Activated T-cell treated with anti-CD3 and anti-CD28 coated beads, Interleukin-2, amount 50 U/mL, for 72 hours (primary cell): ENCODE measurements at places on chromosomes 5 and 9. TPM values are rescaled to one million over a fixed set of nuclear protein-coding genes. Genes with fewer than 3 reads are reported as not detected.

GRCh38 chr9:14783358-14783757 is 60.8 kb upstream of the CER1 start:
- peaks cover 6% of the 10 kb centered on the region for H3K27me3 ChIP-seq
- H3K36me3 ChIP-seq: no peaks in the 10 kb centered on the region
- H3K4me3 ChIP-seq: no peak overlapping the region

DNA sequence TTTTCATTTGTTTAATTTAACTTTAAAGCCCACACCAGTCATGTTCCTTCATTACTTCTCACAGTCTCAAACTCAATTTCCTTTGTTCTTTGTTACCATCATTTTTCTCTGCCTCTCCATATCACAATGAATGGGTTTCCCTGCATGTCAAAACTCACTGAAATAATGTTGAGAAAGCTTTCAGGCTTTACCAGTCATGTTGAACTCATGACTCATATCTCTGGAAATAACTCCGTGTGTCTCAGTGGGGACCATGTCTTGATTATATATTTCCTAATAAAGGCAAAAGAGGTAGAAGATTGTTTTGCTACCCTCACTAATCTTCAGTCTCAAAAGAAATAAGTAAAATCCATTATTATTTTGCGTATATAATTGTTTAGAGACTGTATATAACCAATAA is 231.2 kb downstream of the CHSY3 start:
- no peak overlapping the region for H3K4me3 ChIP-seq
- H3K27me3 ChIP-seq: no peaks in the 10 kb centered on the region
- H3K4me1 ChIP-seq: no peaks in the 10 kb centered on the region
- no peak overlapping the region for H3K27ac ChIP-seq

- DNase-seq: no peak
- no peaks in the 10 kb centered on the region for H3K27me3 ChIP-seq
- no peak overlapping the region for H3K4me3 ChIP-seq
- no peak overlapping the region for H3K27ac ChIP-seq
- H3K36me3 ChIP-seq: no peaks in the 10 kb centered on the region
- H3K4me1 ChIP-seq: no peaks in the 10 kb centered on the region
Observed at GRCh38 chr9:83425240-83425639, 113.0 kb downstream of the FRMD3 start.

Gene CDH18
- not detected for total RNA-seq

GRCh38 chr9:98815391-98815951 is 8.0 kb downstream of the GALNT12 start:
- H3K36me3 ChIP-seq: peaks cover 11% of the 10 kb centered on the region
- no peak overlapping the region for H3K27ac ChIP-seq
- no peaks in the 10 kb centered on the region for H3K27me3 ChIP-seq

DNA sequence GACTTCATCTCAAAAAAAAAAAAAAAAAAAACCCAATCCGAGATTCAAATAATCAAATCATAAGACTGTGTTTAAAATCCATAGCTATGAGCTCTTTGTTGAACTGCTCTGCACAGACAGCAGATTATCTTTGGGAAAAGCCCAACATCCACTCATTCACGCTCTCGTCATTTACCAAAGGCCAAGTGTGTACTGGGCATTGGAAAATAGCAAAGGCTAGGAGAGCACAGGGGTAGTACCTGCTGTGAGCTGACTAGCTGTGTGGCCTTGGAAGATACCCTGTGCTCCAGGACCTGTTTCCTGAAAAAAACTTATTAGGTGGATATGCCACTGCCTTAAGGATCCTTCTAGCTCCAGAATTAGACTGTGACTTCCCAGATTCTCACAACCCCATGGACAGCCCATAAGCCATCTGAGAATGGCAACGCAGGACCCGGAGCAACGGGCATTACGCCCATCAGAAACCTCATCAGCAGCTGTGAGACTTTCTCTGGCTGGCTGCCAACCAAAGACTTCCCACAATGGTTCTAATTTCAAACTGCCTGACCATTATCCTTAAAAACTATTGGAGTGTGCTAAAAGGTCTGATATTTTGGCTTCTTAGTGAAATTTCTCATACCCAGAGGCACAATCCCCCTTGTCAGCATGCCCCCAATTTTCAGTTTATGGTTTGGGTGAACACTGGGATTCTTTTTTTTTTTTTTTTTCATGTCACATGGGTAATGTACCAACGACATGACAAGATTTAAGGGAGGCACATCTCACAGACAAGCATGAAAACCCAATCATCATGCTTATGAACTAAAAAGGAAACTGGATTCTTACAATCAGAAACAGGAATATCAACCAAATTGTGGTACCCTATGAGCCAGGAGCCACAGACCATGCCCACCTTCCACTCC is 16.8 kb downstream of the SERINC5 start:
- peak overlapping the region; percentile 86 for H3K27ac ChIP-seq
- H3K4me3 ChIP-seq: peak overlapping the region; percentile 59
- peaks cover 77% of the 10 kb centered on the region for H3K4me1 ChIP-seq
- peaks cover 17% of the 10 kb centered on the region for H3K36me3 ChIP-seq

Gene IL6ST
- 50.0 TPM for total RNA-seq

DNA sequence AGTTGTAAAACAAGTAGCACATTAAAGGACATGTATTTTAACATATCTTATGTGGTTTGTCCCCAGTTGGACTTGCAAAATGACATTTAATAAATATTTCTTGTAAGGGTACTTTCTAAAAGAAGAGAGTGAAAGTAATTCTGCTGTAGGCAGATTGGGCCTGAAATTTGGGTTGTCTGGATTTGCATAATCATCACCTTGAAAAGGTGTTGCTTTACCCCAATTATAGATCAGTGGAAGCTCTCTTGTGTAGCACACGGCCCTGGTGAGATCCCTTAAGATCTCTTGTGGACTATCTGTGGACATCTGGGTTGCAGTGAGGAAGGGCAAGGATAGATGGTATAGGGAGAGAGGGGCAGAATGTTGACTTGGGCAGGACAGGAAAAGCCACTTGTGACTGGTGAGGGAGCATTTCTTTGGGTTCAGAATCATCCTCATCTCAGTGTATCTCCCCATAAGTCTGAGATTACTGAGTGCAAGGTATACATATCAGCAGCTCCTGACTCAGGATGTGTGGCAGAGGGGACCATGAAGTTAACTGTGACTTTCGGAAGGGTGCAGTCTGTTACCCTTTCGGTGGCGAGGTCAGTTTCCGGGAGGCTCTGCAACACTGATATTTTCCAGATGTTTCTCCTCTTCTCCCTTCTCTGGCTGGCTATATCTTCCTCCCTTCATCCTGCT is 2.0 kb upstream of the TNFAIP8 start:
- H3K27ac ChIP-seq: peak overlapping the region; percentile 69
- H3K4me3 ChIP-seq: peak overlapping the region; percentile 60
- peaks cover 71% of the 10 kb centered on the region for H3K4me1 ChIP-seq
- H3K36me3 ChIP-seq: peaks cover 24% of the 10 kb centered on the region
- peak; percentile 48 for DNase-seq

Gene SMIM33
- 0.22 TPM for total RNA-seq

Gene PCDHA3
- total RNA-seq: not detected

GRCh38 chr9:90860826-90861225 is 59.2 kb downstream of the SYK start:
- no peak overlapping the region for H3K27ac ChIP-seq
- H3K27me3 ChIP-seq: peaks cover 5% of the 10 kb centered on the region
- H3K36me3 ChIP-seq: no peaks in the 10 kb centered on the region
- no peak overlapping the region for H3K4me3 ChIP-seq

DNA sequence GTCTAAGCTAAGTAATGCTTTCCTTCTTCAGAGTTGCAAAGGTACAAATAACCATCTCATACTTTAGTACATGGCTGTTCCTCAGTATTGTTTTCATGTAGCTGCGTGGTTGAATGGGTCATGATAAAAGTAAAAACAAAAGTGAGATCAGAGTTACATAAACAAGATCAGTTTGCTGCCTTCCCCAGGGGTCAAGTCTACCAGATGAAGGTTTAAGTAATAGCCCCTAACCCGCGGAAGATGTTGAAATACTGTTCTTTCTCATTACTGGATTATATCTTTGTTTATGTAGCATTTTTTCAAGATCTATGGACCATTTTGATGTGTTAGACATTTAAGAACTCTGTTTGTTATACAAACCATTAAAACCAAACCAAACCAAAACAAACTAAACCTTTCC is 34.1 kb upstream of the ARRDC3 start:
- DNase-seq: no peak
- no peak overlapping the region for H3K4me3 ChIP-seq
- no peak overlapping the region for H3K27ac ChIP-seq
- H3K36me3 ChIP-seq: no peaks in the 10 kb centered on the region

DNA sequence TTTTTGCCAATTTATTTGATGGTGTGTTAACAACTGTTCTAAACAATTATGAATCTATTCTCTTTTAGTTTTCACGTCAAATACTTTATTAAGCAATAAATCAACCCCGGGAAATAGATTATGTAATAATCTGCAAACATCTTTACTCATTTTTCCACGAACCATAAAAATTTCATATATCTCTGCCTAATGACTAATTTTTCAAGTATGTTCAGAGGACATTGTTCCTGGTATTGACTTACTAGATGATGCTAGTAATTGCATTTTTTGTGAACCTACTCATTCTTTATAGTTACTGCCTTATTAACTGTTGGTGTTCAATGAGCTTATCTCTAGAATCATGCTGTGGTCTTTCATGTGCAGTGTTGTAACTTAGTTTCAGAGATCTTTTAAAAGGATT is 41.0 kb upstream of the FBN2 start:
- H3K27ac ChIP-seq: no peak overlapping the region
- no peak for DNase-seq
- H3K4me3 ChIP-seq: no peak overlapping the region
- no peaks in the 10 kb centered on the region for H3K4me1 ChIP-seq

DNA sequence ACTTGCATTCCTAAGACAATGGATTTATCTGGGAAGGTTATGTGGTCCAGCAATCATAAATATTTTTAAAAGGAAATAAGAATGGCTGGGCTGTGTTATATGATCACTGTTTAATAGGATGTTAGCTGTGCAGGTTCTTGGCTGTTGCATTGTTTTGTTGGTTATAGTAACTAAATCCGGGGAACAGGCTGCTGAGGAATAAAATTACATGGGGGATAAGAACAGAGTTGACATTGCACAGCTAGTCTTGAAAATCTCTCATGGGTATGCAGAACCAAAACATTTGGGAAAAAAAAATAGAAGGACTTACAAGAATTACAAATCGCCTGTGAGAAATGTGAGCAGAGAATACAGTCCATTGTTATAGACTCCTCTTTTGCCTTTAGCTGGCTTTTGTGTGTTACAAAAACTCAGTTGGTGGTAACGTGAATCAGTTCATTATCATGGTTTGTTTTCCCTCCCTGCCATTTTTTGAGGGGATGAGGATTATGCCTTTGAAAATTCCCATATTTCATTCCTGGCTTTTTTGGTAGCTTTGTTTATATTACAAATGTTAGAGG is 375.3 kb upstream of the DAB2 start:
- H3K4me3 ChIP-seq: no peak overlapping the region
- no peak overlapping the region for H3K27ac ChIP-seq
- DNase-seq: no peak
- no peaks in the 10 kb centered on the region for H3K36me3 ChIP-seq
- no peaks in the 10 kb centered on the region for H3K27me3 ChIP-seq
- no peaks in the 10 kb centered on the region for H3K4me1 ChIP-seq

DNA sequence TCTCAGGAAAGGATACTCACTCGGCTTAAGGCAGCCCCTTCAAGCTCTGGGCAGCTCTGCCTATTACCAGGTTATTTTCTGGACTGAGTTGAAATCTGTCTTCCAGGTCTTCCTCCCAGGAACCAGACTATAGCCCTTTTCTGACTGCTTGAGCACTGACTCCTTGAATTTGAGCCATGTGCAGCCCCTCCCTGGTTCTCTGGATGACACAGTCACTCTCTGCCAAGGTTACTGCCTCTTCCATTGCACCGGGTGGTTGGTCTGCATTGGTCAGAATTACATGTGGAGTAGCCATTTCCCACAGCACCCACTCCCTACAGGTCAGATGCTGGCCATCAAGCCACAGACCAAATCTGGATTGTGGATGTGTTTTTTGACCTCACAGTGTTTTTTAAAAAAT is 81.9 kb downstream of the KLF4 start:
- no peak overlapping the region for H3K4me3 ChIP-seq
- DNase-seq: no peak
- peaks cover 17% of the 10 kb centered on the region for H3K27me3 ChIP-seq
- no peak overlapping the region for H3K27ac ChIP-seq

GRCh38 chr5:133895979-133896845 is 72.2 kb downstream of the C5orf15 start:
- H3K36me3 ChIP-seq: no peaks in the 10 kb centered on the region
- no peak overlapping the region for H3K27ac ChIP-seq
- peaks cover 14% of the 10 kb centered on the region for H3K4me1 ChIP-seq
- DNase-seq: no peak

DNA sequence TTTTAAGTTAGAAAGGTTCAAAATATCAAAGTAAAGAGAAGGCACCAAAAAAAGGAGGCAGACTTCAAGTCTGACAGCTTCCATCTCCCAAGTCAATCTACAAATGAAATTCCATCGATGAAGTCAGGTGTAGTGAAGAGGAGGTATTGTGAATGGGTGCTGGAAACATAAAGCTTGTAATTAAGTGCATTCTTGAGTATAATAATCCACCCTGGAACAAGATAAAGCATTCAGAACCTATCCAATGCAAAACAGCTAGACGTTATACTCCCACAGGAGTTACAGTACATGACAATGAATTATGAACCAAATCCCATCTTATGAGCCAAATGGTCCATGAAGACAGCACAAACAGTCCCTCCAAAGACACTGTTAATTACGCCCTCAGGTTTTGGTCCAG is 22.3 kb downstream of the BNC2 start:
- H3K4me1 ChIP-seq: no peaks in the 10 kb centered on the region
- DNase-seq: no peak
- no peaks in the 10 kb centered on the region for H3K27me3 ChIP-seq
- H3K27ac ChIP-seq: no peak overlapping the region
- H3K4me3 ChIP-seq: no peak overlapping the region
- no peaks in the 10 kb centered on the region for H3K36me3 ChIP-seq

DNA sequence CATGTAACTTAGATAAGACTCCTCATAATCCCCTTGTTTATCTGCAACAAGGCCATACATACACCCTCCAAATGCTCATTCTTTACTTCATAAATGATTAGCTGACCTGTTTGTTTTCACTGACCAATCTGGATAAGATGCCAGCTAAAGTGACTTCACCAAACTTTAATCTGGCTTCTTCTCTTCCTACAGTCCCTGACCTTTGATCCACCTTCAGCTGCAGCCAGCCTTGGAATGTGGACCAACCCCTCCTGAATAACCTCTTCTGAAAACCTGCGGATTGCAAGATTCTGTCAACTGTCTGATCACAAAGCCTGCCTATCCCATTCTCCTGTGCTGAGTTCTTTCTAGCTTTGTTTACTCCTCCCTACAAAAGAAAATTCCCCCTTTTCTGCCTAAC is 476.8 kb downstream of the LRRC70 start:
- no peak for DNase-seq
- H3K27ac ChIP-seq: no peak overlapping the region
- H3K27me3 ChIP-seq: no peaks in the 10 kb centered on the region

Gene SOHLH1
- not detected for total RNA-seq

GRCh38 chr5:80871541-80871961 is 88.6 kb upstream of the RASGRF2 start:
- H3K27ac ChIP-seq: no peak overlapping the region
- H3K4me3 ChIP-seq: no peak overlapping the region
- H3K4me1 ChIP-seq: peaks cover 53% of the 10 kb centered on the region
- H3K36me3 ChIP-seq: peaks cover 38% of the 10 kb centered on the region
